Activated T-cell treated with anti-CD3 and anti-CD28 coated beads, Interleukin-2, amount 50 U/mL, for 48 hours (primary cell): ENCODE measurements at places on chromosomes 6 and 20.

DNA sequence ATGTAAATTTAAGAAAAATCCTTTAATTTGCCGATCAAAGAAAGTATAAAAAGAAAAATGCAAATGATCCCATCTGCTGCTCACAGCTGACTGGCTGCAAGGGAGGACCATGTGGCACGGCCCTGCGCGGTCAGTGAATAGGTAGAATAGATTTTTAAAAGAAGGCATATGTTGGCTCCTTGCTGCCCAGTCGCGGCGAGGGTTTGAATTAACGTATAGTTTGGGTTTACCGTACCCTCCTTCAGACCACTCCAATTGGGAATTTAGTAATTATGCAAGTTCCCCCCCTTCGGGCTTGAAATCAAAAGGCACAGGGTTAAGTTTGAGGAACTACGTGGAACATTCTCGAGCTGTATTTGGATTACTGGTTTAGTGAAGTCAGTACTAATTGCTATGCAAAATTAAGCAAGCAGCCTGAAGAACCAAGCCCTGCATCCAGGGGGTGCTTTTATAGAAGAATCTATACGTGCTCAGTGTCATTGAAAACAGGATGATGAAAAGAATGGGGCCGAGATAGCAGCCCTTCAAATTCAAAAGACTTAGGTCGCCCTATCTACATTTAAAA is 1.1 kb upstream of the BEND3 start:
- DNase-seq, result peak; percentile 34

DNA sequence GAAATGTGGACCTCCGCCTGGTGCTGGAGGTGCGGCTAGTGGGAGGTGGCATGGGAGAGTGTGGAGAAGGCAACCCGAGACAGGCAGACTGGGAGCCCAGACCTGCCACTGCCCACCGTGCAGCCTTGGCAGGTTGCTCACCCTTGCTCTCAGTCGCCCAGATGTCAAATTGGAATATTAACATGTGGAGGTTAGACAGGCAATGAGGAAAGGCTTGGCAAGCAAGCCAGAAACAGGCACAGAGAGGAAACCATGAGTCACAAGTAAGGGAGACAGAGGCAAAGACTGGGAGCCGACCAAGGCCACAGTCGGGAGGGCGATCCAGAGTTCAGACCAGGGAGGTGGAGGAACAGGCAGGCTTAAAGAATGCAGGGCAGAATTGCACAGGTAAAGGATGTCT is 178.2 kb downstream of the FOXC1 start:
- DNase-seq, result no peak

- no peak for DNase-seq
These were observed 69.1 kb downstream of the ELOVL4 start for GRCh38 chr6:79878142-79878748.

- no peak for DNase-seq
These were observed 121.8 kb downstream of the COL12A1 start for GRCh38 chr6:75084018-75084417.

- DNase-seq, result no peak
These were observed 216.2 kb downstream of the FOXC1 start for GRCh38 chr6:1825926-1826325.

- DNase-seq, result no peak
These were observed 125.2 kb upstream of the THBS2 start for GRCh38 chr6:169378620-169379381.

DNA sequence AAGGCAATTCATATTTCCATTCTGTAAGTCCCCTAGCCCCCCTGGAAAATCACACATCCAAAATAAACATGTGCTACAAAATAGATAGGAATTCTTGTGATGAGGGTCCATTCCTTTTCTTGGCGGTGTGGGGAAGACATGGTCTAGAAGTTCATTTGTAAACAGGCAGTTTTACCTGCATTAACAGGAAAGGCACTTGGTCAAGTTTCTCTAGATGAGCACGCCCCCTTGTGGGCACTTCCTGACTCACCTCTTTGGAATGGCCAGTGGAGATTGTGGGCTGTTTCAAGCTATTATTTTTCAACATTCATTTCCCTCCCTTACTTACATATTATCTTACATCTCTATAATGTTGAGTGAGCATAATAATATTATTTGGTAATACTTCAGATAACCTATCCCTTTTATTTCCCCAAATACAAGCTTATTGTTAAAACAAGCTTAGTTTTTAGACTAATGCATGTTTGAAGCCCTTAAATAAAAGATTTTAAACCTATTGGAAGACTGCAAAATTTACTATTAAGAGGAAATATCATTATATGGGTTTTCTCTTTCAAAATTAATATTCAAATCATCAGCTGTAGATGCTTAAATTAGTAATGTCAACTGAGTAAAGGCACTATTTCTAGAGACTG is 92.1 kb downstream of the TASP1 start:
- DNase-seq, result peak; percentile 80

DNA sequence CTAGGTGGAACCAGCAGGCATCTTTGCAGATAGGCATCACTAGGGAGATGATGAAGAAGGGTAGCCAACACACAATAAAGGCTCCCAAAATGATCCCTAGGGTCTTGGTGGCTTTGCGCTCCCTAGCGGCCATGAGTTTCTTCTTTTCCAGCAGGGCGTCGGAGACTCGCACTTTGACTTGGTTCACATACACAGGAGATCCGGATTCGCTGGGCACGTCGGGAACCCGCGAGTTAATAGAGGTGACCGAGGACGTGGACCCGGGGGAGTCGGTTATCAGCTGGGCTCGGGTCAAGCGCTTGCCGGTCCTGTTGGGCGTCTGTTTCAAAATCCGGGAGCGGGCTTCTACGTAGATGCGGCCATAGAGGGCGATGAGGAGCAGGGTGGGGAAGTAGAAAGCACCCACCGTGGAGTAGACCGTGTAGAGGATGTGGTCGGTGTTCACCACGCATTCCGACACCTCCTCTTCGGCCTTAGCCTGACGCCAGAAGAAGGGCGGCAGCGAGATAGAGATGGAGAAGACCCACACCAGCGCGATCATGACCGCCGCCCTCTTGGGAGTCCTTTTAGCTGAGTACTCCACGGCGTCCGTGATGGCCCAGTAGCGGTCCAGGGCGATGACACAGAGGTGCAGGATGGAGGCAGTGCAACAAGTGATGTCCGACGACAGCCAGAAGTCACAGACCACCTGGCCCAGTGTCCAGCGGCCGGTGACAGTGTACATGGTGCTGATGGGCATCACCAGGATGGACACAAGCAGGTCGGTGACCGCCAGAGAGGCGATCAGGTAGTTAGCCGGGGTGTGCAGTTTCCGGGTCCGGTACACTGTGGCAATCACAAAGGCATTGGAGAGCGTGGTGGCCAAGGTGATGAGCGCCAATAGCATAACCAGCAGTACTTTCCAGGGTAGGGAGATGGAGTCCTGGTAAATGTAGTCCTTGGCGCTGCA is 658 bp downstream of the HTR1B start:
- no peak for DNase-seq

DNA sequence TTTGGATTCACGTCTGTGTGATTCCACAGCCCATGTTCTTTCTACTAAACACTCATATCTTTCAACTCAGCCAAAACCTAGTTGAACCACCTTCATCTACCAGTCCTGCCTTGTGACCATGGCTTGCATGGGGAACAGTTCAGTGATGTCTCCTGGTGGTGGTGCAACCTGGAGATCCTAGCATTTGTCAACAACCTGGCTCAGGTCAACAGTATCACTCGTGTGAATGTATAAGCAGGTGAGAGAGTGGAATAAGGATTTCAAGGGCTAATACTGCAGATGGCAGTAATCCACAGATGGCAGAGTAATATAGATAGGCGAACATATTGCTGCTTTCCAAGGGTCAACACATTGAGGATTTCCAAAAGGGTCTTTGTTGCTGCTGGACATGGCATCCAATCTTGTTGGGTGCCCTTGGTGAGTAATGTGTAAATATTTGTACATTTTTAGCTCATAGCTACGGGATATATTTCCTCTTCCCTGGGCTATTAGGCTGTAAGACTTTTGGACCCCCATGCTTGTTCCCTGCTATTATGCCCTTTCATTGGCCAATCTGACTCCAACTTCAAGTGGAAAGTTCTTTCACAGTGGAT is 13.4 kb downstream of the PBOV1 start:
- no peak for DNase-seq

DNA sequence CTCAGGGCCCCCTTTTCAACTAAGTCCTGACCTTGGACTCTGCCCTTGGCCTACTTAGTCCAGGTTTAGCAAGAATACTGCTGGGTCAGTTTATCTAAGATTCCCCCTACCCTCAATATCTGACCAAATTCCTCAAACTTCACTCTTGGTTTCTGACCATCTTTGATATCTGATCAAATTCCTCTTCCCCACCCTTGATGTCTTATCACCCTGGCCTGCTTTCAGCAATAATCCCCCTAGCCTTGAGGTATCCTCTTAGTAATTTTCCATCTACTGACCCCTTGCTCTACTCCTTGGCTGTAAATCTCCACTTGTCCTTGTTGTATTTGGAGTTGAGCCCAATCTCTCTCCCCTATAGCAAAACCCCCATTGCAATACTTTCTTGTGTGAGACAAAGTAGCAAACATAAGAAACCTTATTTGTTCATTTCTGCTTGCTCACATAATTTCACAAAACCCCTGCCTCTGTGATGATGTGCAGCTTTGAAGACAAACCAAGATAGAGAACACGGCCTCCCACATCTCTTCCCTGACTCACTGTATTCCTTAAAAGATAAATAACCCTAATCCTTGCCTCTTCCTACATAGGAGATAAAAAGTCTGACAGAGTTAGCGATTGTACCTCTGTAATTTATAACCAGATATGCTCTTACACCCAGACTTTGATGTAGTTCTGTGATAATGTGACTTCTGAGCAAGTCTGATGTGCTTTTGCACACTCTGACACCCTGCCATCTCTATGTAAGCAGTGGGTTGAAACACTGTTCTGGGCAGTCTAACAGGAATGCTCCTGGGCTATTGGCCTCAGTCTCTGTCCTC is 13.8 kb upstream of the IYD start:
- no peak for DNase-seq

DNA sequence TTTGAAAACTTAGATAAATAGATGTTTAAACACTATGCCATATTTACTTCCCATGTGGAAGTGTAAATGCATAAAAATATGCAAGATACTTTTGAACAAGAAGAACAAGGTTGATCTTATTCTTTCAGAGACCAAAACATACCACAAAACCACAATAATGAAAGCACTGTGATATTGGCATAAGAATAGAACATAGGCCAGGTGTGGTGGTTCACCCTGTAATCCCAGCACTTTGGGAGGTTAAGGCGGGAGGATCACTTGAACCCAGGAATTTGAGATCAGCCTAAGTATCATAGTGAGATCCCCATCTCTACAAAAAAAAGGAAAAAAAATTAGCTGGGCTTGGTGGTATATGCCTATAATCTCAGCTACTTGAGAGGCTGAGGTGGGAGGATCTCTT is 66.5 kb downstream of the KCNS1 start:
- no peak for DNase-seq

DNA sequence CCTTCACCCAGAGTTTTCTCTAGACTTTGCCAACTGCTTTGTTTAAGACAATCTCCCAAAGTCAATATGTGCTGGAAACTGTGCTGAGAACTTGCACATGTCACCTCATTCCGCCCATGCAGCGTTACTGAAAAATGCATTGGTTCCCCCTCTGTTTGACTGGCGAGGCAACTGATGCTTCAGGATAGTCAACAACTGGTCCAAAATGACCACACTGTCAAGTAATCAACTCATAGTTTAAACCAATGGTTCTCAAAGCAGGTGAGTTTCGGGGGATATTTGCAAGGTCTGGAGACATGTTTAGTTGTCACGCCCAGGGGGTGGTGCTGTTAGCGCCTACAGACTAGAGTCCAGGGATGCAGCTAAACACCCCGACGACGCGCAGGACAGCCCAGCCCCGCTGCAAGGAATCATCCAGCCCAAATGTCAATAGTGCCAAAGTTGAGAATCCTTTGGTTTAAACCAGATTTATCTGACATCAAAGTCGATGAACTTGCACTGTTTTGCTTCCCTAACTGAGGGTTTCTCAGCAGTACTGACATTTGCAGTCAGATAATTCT is 170.0 kb downstream of the ZNF217 start:
- DNase-seq, result no peak

GRCh38 chr6:19804205-19805128 is 32.7 kb upstream of the ID4 start:
- peak; percentile 76 for DNase-seq

DNA sequence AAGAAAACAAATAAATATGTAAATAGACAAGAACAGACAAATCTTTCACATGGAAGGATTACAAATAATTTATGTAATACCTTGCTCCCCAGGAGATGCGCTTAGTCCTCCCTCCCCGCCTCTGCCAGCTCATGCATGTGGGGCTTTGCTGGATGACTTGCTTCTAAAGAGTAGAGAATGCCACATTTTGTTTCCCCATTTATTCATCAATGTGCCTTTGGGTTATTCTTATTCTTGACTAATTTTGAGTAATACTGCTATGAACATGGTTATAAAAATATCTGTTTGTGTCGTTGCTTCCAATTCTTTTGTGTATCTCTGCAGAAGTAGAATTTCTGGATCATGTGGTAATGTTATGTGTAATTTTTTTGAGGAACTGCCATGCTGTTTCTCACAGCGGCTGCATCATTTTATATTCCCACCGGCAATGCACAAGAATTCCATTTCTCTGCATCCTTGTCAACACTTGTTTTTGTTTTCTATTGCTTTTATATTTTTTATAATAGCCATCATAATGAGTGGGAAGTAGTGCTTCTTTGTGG is 23.8 kb upstream of the DUSP22 start:
- DNase-seq, result no peak

- DNase-seq, result no peak
These were observed 134.0 kb upstream of the HCRTR2 start for GRCh38 chr6:55040102-55040848.

DNA sequence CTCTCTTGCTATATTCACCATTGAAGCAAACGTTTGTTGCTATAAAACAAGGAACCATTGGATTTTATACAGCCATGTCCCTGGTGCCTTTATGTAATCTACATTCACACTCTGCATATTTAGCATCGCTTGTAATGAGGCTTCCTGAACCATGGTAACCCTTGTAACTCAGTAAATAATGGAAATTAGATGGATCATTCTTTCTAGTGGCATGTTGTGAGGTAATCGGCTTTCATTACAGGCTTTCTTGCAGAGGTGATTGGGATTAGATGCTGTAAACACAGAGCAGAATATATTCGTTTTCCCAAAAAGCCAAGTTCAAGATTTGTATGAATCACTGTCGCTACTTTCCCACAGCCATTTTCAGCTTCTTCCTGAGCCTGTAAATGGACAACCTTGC is 36.1 kb downstream of the SMPDL3A start:
- no peak for DNase-seq

DNA sequence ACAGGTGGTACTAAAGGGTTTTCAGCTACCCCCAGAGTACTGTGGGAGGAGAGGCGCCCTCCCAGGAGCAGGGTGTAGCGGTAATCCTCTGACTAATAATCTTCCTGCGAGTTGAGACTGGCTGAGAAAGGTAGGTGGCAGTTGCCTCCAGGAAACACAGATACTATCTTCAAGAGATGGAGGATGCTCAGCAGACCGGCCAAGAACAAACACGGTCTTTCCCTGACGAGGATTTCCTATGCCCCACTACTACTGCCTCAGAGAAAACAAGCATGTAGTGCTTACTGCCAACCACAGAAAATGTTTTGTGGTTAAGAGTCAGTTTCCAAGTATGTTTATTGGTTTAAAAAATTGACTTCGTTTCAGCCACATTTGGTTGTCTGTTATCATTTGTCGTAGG is 26.8 kb downstream of the C6orf89 start:
- peak; percentile 76 for DNase-seq
